Aorta (tissue), 5 donors: ENCODE measurements at places on chromosomes 4 and X. TPM values are rescaled to one million over a fixed set of nuclear protein-coding genes. Genes with fewer than 3 reads are reported as not detected.
A peak's percentile ranks its signal among the peaks of the same experiment; 100 is the strongest.

Gene SLC38A5
- total RNA-seq, result 13.2 TPM

Gene JCHAIN
- total RNA-seq, result 33.8 TPM

Gene ENAM
- not detected for total RNA-seq

Gene SLC2A9
- 16.5 TPM for total RNA-seq

Gene CCNI
- 436 TPM for total RNA-seq

GRCh38 chr4:136644279-136644678 is 888.0 kb downstream of the PCDH18 start:
- no peaks in the 10 kb centered on the region for H3K27me3 ChIP-seq
- H3K27ac ChIP-seq, result no peak overlapping the region
- H3K36me3 ChIP-seq, result no peaks in the 10 kb centered on the region

GRCh38 chr4:84455697-84456096 is 43.4 kb downstream of the NKX6-1 start:
- no peaks in the 10 kb centered on the region for H3K27me3 ChIP-seq
- H3K4me1 ChIP-seq, result no peaks in the 10 kb centered on the region
- no peak overlapping the region for H3K27ac ChIP-seq
- DNase-seq, result no peak

DNA sequence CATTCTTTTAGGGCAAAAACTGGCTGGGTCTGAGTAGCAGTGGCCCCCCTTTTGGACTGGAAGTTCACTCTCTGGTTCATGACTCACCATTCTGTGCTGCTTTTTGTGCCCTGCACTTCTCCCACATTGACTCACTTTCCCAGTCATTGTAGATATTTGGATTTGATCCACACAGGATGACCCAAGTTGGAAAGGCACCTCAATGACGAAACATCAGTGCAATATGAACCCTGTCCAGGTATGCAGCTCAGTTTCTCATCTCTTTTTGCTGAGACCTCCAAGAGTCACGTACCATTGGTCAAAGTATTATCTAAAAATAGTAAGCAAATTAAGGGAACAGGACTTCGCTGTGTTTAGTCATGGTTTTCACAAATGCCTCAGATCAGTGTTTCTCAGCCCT is 92.7 kb downstream of the CBLL2 start:
- DNase-seq, result no peak
- no peaks in the 10 kb centered on the region for H3K27me3 ChIP-seq
- H3K4me3 ChIP-seq, result no peak overlapping the region
- H3K36me3 ChIP-seq, result no peaks in the 10 kb centered on the region
- no peaks in the 10 kb centered on the region for H3K4me1 ChIP-seq

GRCh38 chrX:1442724-1443367 is 9.9 kb downstream of the ASMTL start:
- peaks cover 2% of the 10 kb centered on the region for H3K36me3 ChIP-seq
- H3K4me1 ChIP-seq, result no peaks in the 10 kb centered on the region
- no peaks in the 10 kb centered on the region for H3K27me3 ChIP-seq
- no peak overlapping the region for H3K4me3 ChIP-seq
- DNase-seq, result peak; percentile 36
- no peak overlapping the region for H3K27ac ChIP-seq

DNA sequence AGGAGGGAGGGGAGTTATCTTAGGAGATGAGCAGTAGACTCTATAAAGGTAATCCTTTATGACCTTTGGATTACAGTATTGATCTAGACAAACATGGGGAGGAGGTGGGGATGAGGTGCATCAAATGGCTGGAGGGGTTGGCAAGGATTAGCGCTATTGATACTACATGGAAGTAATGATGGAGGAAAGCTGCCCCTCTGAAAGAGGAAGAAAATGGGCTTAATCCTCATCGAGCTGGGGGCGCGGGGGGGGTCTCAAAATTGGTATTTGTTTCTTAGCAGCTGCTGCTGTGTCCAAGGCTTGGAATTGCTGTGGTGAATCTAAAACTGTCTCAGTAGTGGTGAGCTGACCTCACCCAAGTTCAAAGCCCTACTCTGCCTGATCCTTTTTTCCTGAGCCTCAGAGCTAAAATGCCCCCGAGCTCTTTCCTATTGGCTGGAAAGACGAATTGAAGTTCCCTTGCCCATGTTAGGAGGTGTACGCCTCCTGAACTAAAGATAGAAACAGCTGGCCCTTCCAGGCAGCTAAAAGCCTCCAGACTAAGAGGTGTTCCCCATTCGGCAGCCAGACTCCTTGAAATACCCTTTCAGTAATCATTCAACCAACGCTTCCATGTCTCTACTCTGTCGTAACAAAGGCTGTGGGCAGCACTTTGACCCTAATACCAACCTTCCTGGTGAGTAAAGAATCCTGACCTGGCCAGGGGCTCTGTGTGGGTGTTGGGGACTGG is at the start of gene ITGB1BP2:
ITGB1BP2 (plus strand) TSS at position 556 of the 730 bp plus-strand sequence; CDS start at position 613, 57 bp downstream.
- H3K4me1 ChIP-seq, result no peaks in the 10 kb centered on the region
- peak within 1 kb of the TSS; percentile 65 for H3K27ac ChIP-seq
- H3K4me3 ChIP-seq, result peak within 1 kb of the TSS; percentile 48
- H3K27me3 ChIP-seq, result no peaks in the 10 kb centered on the region
- DNase-seq, result peak; percentile 34
- H3K36me3 ChIP-seq, result peaks cover 1% of the 10 kb centered on the region

DNA sequence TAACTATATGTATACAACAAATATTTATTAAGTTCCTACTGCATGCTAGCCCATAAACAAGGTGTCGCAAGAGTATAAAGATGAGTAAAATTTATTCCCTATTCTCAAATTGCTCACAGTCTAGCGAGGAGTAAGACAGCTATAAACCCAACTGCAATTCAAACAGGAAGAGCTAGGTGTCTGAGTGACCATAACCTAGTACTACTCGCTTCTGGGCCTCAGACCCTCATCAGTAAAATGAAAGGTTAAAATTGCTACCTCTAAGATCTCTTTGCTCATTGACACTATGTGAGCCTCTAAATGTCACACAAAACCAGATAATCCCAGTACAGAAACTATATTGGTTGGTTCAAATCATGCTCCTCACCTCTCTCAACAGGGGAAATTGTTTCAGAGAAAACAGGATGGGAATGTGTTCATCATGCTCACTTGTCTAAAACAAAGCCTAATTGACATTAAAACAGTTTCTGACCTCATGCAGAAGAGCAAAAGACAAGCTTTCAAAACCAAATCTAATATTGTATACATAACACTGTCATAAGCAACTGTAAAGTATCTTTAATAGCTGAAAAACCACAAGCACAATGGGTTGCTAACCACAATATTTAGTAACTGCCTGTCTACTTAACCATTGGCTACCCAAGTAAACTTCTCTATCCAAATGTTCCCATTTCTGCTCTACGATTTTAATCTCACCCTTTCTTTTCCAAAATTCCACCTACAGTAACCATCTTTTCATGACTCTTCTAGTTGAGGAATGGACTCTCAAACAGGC is 264.6 kb upstream of the FMR1 start:
- H3K4me3 ChIP-seq, result no peak overlapping the region
- no peaks in the 10 kb centered on the region for H3K27me3 ChIP-seq
- no peak for DNase-seq
- no peaks in the 10 kb centered on the region for H3K4me1 ChIP-seq
- no peaks in the 10 kb centered on the region for H3K36me3 ChIP-seq
- H3K27ac ChIP-seq, result no peak overlapping the region

- H3K27ac ChIP-seq, result no peak overlapping the region
- H3K4me1 ChIP-seq, result no peaks in the 10 kb centered on the region
- H3K4me3 ChIP-seq, result no peak overlapping the region
- H3K27me3 ChIP-seq, result no peaks in the 10 kb centered on the region
Observed at GRCh38 chrX:120457766-120458180, 11.3 kb downstream of the LAMP2 start.

GRCh38 chr4:4521731-4522130 is 20.1 kb downstream of the STX18 start:
- no peak for DNase-seq
- no peaks in the 10 kb centered on the region for H3K36me3 ChIP-seq
- H3K27ac ChIP-seq, result no peak overlapping the region
- no peaks in the 10 kb centered on the region for H3K4me1 ChIP-seq
- no peak overlapping the region for H3K4me3 ChIP-seq

GRCh38 chr4:71202705-71203104 is 136.1 kb upstream of the SLC4A4 start:
- H3K27ac ChIP-seq, result no peak overlapping the region
- no peaks in the 10 kb centered on the region for H3K36me3 ChIP-seq
- H3K27me3 ChIP-seq, result no peaks in the 10 kb centered on the region
- DNase-seq, result no peak
- H3K4me1 ChIP-seq, result no peaks in the 10 kb centered on the region
- H3K4me3 ChIP-seq, result no peak overlapping the region

- no peak overlapping the region for H3K27ac ChIP-seq
- H3K27me3 ChIP-seq, result no peaks in the 10 kb centered on the region
- DNase-seq, result no peak
- no peaks in the 10 kb centered on the region for H3K36me3 ChIP-seq
Observed at GRCh38 chr4:35175487-35175886, 1068.8 kb downstream of the ARAP2 start.

GRCh38 chr4:90186229-90186628 is 59.0 kb downstream of the CCSER1 start:
- no peaks in the 10 kb centered on the region for H3K36me3 ChIP-seq
- H3K27ac ChIP-seq, result no peak overlapping the region
- no peaks in the 10 kb centered on the region for H3K4me1 ChIP-seq
- no peak overlapping the region for H3K4me3 ChIP-seq

DNA sequence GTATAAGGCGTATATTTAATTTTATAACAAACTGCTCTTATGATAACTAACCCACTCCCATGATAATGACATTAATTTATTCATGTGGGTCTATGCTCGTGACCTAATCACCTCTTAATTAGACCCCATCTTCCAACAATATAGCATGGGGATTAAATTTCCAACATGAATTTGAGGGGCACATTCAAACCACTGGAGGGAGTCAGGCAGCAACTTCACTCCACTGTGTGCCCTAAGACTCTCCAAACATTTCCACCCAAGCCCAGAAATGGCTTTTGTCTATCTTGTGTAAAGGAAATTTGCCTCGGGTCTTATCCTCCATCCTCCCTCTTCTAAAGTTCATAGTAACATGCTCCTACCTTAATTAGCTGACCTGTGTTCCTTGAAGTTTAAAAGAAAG is 616.1 kb upstream of the CPEB2 start:
- no peaks in the 10 kb centered on the region for H3K4me1 ChIP-seq
- DNase-seq, result no peak
- no peaks in the 10 kb centered on the region for H3K27me3 ChIP-seq

- no peaks in the 10 kb centered on the region for H3K4me1 ChIP-seq
- H3K27ac ChIP-seq, result no peak overlapping the region
- no peaks in the 10 kb centered on the region for H3K36me3 ChIP-seq
- no peak overlapping the region for H3K4me3 ChIP-seq
Observed at GRCh38 chrX:152635941-152636340, 1.8 kb upstream of the GABRQ start.

GRCh38 chr4:17373666-17374065 is 138.2 kb downstream of the QDPR start:
- H3K27ac ChIP-seq, result no peak overlapping the region
- no peak for DNase-seq
- no peaks in the 10 kb centered on the region for H3K4me1 ChIP-seq
- no peak overlapping the region for H3K4me3 ChIP-seq
- peaks cover 3% of the 10 kb centered on the region for H3K27me3 ChIP-seq
- H3K36me3 ChIP-seq, result no peaks in the 10 kb centered on the region

- DNase-seq, result peak; percentile 99
- H3K36me3 ChIP-seq, result no peaks in the 10 kb centered on the region
- H3K4me1 ChIP-seq, result peaks cover 1% of the 10 kb centered on the region
- no peaks in the 10 kb centered on the region for H3K27me3 ChIP-seq
Observed at GRCh38 chr4:68349649-68350360, at the start of gene YTHDC1. YTHDC1 (minus strand) TSS chr4:68350090; CDS start chr4:68349753, 337 bp downstream.

DNA sequence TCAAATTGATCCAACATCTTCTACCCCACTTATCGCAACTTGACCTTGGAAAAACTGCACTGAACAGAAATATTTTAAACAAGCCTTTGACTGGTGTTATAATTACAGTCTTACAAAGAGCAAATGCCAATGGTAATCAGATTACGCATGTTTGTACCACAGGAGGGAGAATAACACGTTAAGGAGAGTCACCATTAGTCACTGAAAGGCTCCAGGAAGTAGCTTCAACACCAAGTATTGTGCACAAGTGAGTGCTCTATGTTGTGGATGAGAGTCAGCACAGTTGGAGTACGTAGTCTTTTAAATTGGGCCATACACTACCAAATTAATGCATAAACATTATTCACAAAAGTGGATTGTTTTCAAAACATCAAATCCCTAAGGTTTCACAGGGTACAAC is 1081.5 kb upstream of the TENM3 start:
- no peaks in the 10 kb centered on the region for H3K4me1 ChIP-seq
- H3K27ac ChIP-seq, result no peak overlapping the region
- no peak for DNase-seq
- H3K36me3 ChIP-seq, result no peaks in the 10 kb centered on the region

DNA sequence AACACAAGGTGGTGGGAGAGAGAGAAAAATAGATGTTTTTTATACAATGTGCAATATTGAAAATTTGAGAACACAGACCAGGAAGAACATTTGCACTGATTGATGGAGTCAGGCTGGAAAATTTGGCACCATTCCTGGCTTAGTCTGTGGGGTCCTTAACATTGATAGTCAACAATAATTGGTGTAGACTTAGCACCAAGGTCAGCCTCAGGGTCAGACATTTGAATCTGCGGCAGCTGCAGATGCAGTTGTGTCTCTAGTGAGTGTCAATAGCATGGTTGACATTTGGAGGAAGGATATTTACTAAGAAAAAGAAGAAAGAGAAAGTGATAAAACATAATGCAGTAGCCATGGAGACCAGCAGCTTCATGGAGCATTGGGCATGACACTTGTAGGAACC is 31.5 kb upstream of the GLRA3 start:
- H3K36me3 ChIP-seq, result no peaks in the 10 kb centered on the region
- no peak overlapping the region for H3K27ac ChIP-seq

DNA sequence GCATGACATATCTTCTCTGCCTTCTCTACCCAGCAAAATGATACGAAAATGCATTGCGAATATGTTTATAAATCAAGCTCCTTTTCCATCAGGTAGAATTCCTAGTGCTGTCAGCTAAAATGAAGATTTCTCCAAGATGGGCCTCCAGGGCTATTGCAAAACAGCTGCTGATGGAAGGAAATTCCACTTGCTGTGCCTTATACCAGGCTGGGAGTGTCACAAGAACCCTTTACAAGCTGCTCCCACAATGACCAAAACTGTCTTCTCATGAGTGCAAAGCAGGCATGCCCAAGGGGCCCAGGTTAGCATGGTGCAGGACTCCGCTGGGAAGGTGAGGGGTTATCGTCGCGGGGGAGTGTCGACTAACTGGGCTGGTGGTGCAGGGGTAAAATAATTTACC is 8.7 kb downstream of the HNRNPH2 start:
- no peak overlapping the region for H3K4me3 ChIP-seq
- no peak overlapping the region for H3K27ac ChIP-seq
- no peaks in the 10 kb centered on the region for H3K4me1 ChIP-seq
- no peak for DNase-seq
- no peaks in the 10 kb centered on the region for H3K27me3 ChIP-seq

DNA sequence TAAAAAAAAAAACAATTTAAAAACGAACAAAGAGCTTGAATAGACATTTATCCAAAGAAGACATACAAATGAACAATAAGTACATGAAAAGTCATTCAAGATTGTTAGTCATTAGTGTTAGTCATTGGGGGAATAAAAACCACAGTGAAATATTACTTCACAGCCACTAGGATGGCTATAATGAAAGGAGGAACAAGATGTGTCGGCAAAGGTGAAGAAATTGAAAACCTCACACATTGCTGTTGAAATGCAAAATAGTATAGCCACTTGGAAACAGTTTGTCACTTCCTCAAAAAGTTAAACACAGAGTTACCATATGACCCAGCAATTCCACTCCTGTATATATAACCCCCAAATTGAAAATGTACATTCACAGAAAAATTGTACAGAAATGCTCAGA is 45.2 kb upstream of the SLC39A8 start:
- no peaks in the 10 kb centered on the region for H3K27me3 ChIP-seq
- no peaks in the 10 kb centered on the region for H3K4me1 ChIP-seq
- H3K4me3 ChIP-seq, result no peak overlapping the region
- H3K27ac ChIP-seq, result no peak overlapping the region
- no peak for DNase-seq

GRCh38 chrX:6313356-6313755 is 84.7 kb upstream of the NLGN4X start:
- no peaks in the 10 kb centered on the region for H3K36me3 ChIP-seq
- no peaks in the 10 kb centered on the region for H3K27me3 ChIP-seq
- no peaks in the 10 kb centered on the region for H3K4me1 ChIP-seq
- DNase-seq, result no peak
